Stomach (tissue), 19 donors: ENCODE measurements at places on chromosomes 1 and 21. TPM values are rescaled to one million over a fixed set of nuclear protein-coding genes. Genes with fewer than 3 reads are reported as not detected.

- DNase-seq, result peak; percentile 78
Observed at GRCh38 chr1:157193702-157194391, 55.7 kb upstream of the ETV3 start.

- DNase-seq, result no peak
Observed at GRCh38 chr1:25066731-25067517, 136.8 kb upstream of the RUNX3 start.

DNA sequence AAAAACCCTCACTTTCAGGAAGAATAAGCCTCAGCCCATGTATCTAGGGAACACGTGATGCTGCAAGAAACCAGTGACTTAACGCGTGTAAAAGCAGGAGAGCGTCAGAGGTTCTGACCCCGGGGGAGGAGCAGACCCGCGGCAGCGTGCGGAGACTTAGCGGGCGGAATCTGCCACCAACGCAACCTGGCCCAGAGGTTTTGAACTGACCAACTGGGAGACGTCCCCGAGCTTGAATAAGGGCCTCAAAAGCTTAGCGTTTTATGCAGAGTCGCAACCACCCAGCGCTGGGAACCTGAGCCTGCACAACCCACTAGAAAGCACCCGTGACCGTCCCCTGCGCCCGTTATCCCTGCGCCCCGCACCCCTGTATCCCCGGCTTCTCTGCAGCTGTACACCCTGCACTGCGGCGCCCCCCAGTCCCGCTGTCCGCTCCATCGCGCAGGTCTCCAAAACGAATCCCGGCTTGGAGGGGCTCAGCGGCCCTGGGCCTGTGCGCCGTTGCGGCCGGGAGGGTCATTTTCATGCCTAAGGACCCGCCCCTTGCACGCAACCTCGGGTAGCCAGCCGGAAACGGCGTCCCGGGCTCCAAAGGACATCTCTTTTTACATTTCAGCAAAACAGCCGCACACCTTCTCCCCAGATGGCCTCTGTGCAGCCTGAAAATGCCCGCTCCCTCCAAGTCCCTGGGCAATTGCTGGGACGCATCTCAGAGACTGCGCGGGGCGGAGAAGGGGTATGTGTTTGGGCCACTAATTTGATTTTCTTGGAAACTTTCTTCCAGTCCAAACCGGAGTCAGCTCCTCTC is 29.4 kb upstream of the TRIM17 start:
- no peak for DNase-seq

C1orf74 gene
- 0.87 TPM for total RNA-seq

DPM3 gene
- 13.3 TPM for total RNA-seq

MIXL1 gene
- total RNA-seq, result not detected

GRCh38 chr1:197618061-197618460 is 157.2 kb downstream of the DENND1B start:
- DNase-seq, result peak; percentile 24

GRCh38 chr1:81550753-81551152 is 250.0 kb upstream of the ADGRL2 start:
- DNase-seq, result no peak

GRCh38 chr1:241957692-241958494 is at the start of gene BECN2:
TSS of gene BECN2 (plus strand) at chr1:241957767. CDS start at chr1:241957767, 0 bp downstream.
- DNase-seq, result no peak

DNA sequence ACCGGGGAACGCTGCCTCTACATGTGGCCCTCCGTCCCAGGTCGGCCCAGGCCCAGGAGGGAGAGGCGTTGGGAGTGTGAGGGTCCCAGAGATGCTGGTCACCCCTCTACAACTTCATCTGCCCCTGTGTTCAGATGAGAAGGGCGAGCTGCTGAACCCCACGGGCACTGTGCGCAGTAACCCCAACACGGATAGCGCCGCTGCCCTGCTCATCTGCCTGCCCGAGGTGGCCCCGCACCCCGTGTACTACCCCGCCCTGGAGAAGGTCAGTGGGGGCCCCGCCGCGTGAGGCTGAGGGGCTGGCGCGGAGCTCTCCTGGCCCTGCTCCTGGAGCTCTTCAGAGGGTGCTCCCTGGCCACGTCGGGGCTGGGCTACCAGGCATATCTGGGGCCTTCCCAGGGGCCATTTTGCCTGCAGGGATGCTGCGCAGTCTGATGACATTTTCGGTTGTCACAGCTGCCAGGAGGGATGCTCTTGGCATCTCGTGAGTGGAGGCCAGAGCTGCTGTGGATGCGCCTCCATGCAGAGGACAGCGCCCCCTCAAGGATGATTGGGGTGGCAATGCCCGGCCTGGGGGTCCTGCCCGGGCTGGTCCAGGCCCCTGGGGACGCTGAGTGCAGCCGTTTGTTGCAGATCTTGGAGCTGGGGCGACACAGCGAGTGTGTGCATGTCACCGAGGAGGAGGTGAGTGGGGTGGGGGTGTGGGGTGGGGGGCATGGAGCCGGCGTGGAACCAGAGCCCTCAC is 68.6 kb downstream of the PIK3CD start:
- DNase-seq, result no peak

GRCh38 chr21:34105947-34106541 is 32.7 kb downstream of the MRPS6 start:
- no peak for DNase-seq

KRTAP10-9 gene
- total RNA-seq, result not detected

DNA sequence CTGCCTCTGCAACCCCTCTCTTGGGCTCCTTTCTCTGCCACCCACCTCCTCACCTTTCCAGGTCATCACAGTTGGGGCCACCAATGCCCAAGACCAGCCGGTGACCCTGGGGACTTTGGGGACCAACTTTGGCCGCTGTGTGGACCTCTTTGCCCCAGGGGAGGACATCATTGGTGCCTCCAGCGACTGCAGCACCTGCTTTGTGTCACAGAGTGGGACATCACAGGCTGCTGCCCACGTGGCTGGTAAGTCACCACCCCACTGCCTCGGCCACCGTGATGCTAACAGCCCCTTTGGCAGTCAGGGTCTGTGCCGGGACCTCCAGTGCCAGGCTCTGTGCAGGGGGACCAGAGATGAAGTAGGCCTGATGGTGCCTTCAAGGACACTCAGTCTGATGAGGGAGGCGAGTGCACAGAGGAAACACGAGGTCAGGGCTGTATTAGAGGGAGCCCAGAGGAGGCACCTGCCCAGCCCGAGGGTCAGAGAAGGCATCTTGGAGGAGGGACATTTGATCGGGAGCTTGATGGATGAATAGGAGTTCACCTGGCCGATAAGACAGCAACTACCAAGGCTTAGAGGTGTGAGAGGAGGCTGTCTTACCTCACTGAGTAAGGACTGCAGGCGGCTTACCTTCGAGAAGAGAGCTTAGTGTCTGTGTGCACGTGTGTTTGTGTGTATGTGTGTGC is 18.1 kb downstream of the PCSK9 start:
- DNase-seq, result no peak

PROK1 gene
- not detected for total RNA-seq

C1orf210 gene
- total RNA-seq, result not detected
